ENCODE measurements at places on chromosomes 12 and 14. TPM values are rescaled to one million over a fixed set of nuclear protein-coding genes. Genes with fewer than 3 reads are reported as not detected.

The FOXA1 gene
- total RNA-seq: 0.17 TPM

The STXBP6 gene
- 60.4 TPM for total RNA-seq

The TAS2R7 gene
- not detected for total RNA-seq

The WSCD2 gene
- total RNA-seq: 26.6 TPM

The CIPC gene
- 63.0 TPM for total RNA-seq

The PTPN21 gene
- 34.9 TPM for total RNA-seq

The RHEBL1 gene
- 0.40 TPM for total RNA-seq

The NGB gene
- total RNA-seq: 2.9 TPM

The KRT78 gene
- total RNA-seq: 0.75 TPM

The GPR68 gene
- 4.1 TPM for total RNA-seq

The DBX2 gene
- not detected for total RNA-seq

The HSPB8 gene
- 573 TPM for total RNA-seq

The ACSS3 gene
- 5.8 TPM for total RNA-seq

The CLEC4D gene
- not detected for total RNA-seq

The SLC8A3 gene
- 0.19 TPM for total RNA-seq

The ADAMTS20 gene
- not detected for total RNA-seq

The NKX2-1 gene
- 0.45 TPM for total RNA-seq

The TAS2R20 gene
- total RNA-seq: 4.6 TPM

The TMCC3 gene
- total RNA-seq: 17.0 TPM

The FOXM1 gene
- 1.4 TPM for total RNA-seq

All from esophagus muscularis mucosa (tissue), 4 donors.